ENCODE measurements at places on chromosomes 4 and X. TPM values are rescaled to one million over a fixed set of nuclear protein-coding genes. Genes with fewer than 3 reads are reported as not detected.

Gene SMIM10L2A
- total RNA-seq = not detected

Gene TEX13C
- total RNA-seq = not detected

Gene HGFAC
- total RNA-seq = not detected

Gene RBMXL3
- not detected for total RNA-seq

Gene NSUN7
- 4.9 TPM for total RNA-seq

Gene TMEM144
- 67.1 TPM for total RNA-seq

Gene TMSB15A
- total RNA-seq = not detected

Gene VEGFD
- total RNA-seq = 3.4 TPM

Gene WNK3
- total RNA-seq = 0.66 TPM

Gene DGAT2L6
- not detected for total RNA-seq

Gene ADH4
- total RNA-seq = not detected

Gene EPHA5
- not detected for total RNA-seq

Gene MGST2
- 137 TPM for total RNA-seq

Gene COX7B2
- not detected for total RNA-seq

Gene TMEM154
- total RNA-seq = 56.9 TPM

Gene ZNF518B
- total RNA-seq = 26.1 TPM

Gene RENBP
- total RNA-seq = 4.9 TPM

Gene TMEM150C
- not detected for total RNA-seq

Gene ARAP2
- total RNA-seq = 87.7 TPM

Gene SPANXD
- not detected for total RNA-seq

Gene MAGEA6
- not detected for total RNA-seq

Gene FRMD7
- not detected for total RNA-seq

Gene ODAPH
- not detected for total RNA-seq

Gene UTP14A
- 11.9 TPM for total RNA-seq

Gene SOWAHB
- 26.7 TPM for total RNA-seq

Gene GC
- not detected for total RNA-seq

Gene S100G
- not detected for total RNA-seq

Gene BEX1
- 5.0 TPM for total RNA-seq

Gene NIPAL1
- total RNA-seq = 14.7 TPM

Gene ARMCX1
- total RNA-seq = 6.6 TPM

Gene PROM1
- total RNA-seq = 48.0 TPM

Gene GPR82
- not detected for total RNA-seq

Gene NALF2
- not detected for total RNA-seq

Gene IGSF1
- not detected for total RNA-seq

Gene STOX2
- 23.1 TPM for total RNA-seq

Gene PASD1
- total RNA-seq = not detected

Gene KLHL4
- 0.28 TPM for total RNA-seq

Gene FAM13A
- 105 TPM for total RNA-seq

Gene TBCK
- 54.0 TPM for total RNA-seq

Gene ALB
- total RNA-seq = 2.5 TPM

Gene LANCL3
- total RNA-seq = 0.88 TPM

Gene CXCR3
- 4.4 TPM for total RNA-seq

Gene UGT2B11
- not detected for total RNA-seq

Gene TEX13D
- total RNA-seq = not detected

Gene TLR2
- total RNA-seq = 4.7 TPM

Gene C4orf51
- not detected for total RNA-seq

Gene TCP11X2
- total RNA-seq = not detected

Gene SH3D19
- 295 TPM for total RNA-seq

Gene PGAM4
- not detected for total RNA-seq

Gene TRIM75
- total RNA-seq = not detected

Gene PDE5A
- 46.2 TPM for total RNA-seq

Gene USP26
- total RNA-seq = not detected

Data from Peyer's patch (tissue), 4 donors.